HFFc6 (cell line): ENCODE measurements at places on chromosomes 3 and 15.

DNA sequence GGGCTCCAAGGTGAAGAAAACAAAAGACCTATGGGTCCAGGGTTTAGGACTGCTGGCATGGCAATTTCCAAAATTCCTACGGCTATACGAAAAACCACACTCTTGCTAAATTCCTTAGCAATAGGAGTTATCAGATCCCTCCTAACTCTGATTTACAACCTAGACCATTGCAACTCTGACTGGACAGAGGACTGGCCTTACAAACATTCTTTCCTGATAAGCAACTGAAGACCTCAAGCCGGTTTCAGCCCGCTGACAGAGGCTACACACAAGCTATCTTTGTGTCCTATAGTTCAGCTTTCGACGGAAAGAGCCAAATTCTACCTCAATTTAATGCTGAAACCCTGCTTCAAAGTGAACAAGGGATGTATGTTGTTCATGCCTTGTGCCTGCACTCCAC is 38.3 kb upstream of the AGBL1 start:
- H3K36me3 ChIP-seq: no peaks in the 10 kb centered on the region
- H3K27me3 ChIP-seq: no peaks in the 10 kb centered on the region; the same call in 1 of the 2 replicates
- DNase-seq: no peak
- H3K27ac ChIP-seq: no peak overlapping the region
- H3K4me1 ChIP-seq: no peaks in the 10 kb centered on the region

DNA sequence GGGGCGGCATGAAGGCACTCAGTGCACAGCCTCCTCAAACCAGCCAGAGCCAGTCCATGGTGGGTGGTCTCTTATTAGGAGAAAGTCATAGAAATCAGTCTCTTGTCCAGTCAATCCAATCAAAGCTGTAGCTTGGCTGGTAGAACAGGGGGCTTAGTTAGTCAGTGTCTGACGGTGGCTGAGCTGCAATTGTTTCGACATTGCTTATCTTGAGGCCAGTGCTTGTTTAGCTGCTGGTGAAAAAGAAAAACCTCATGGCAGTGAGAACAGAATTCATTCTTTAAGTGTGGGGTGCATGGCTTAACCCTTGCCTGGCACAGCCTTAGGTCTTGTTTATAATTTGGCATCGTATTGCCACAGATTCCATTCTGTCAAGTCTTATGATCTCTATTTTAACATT is 53.9 kb downstream of the FGD5 start:
- H3K4me3 ChIP-seq: no peak overlapping the region
- no peaks in the 10 kb centered on the region for H3K4me1 ChIP-seq
- no peak overlapping the region for H3K27ac ChIP-seq
- no peak for DNase-seq

- H3K36me3 ChIP-seq: no peaks in the 10 kb centered on the region
- H3K27ac ChIP-seq: no peak overlapping the region
- peaks cover 2% of the 10 kb centered on the region for H3K27me3 ChIP-seq
- H3K4me3 ChIP-seq: no peak overlapping the region
- DNase-seq: no peak
Measured at GRCh38 chr3:115578331-115578730, 45.0 kb upstream of the GAP43 start.

- H3K36me3 ChIP-seq: no peaks in the 10 kb centered on the region
- peaks cover 2% of the 10 kb centered on the region; the same call in 1 of the 2 replicates for H3K27me3 ChIP-seq
- no peak for DNase-seq
- no peaks in the 10 kb centered on the region for H3K4me1 ChIP-seq
Measured at GRCh38 chr3:68751888-68752287, 180.5 kb downstream of the TAFA4 start.

- DNase-seq: no peak
- H3K4me1 ChIP-seq: 0 out of 2 replicates have a peak, but pooled peaks cover 6% of the 10 kb centered on the region
- H3K36me3 ChIP-seq: peaks cover 40% of the 10 kb centered on the region
- H3K27me3 ChIP-seq: peaks cover 2% of the 10 kb centered on the region; the same call in 1 of the 2 replicates
Measured at GRCh38 chr3:170171563-170171962, 10.0 kb downstream of the PHC3 start.

DNA sequence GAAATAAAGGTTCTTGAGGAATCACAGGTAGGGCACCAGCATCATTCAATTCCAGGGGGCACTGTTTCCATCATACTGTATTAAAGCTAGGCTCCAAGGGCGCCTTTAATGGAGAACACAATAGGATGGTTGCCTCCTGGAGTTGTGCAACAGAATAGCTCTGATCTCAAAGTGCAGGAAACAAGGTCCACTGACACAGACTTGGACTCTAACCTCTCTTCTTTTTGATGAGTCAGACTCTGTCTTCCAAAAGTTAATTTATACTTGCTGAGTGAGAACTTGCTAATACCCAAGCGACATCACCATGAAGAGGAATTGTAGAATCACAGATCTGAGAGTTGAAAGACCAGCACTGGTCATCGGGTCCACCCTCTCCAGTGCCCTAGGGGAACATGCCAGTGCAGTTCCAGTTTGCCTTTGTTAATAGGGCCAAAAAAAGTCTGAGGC is 94.4 kb upstream of the PHLDB2 start:
- peaks cover 84% of the 10 kb centered on the region for H3K4me1 ChIP-seq
- no peak overlapping the region for H3K4me3 ChIP-seq
- peak; percentile 49 for DNase-seq
- peak overlapping the region; percentile 59 for H3K27ac ChIP-seq
- H3K27me3 ChIP-seq: no peaks in the 10 kb centered on the region

GRCh38 chr3:113741620-113742019 is 4.4 kb downstream of the NAA50 start:
- H3K27me3 ChIP-seq: peaks cover 4% of the 10 kb centered on the region
- H3K36me3 ChIP-seq: peaks cover 16% of the 10 kb centered on the region
- no peak for DNase-seq
- peaks cover 82% of the 10 kb centered on the region for H3K4me1 ChIP-seq
- H3K27ac ChIP-seq: peak overlapping the region; percentile 67
- peak overlapping the region; percentile 6; the same call in 1 of the 2 replicates for H3K4me3 ChIP-seq

DNA sequence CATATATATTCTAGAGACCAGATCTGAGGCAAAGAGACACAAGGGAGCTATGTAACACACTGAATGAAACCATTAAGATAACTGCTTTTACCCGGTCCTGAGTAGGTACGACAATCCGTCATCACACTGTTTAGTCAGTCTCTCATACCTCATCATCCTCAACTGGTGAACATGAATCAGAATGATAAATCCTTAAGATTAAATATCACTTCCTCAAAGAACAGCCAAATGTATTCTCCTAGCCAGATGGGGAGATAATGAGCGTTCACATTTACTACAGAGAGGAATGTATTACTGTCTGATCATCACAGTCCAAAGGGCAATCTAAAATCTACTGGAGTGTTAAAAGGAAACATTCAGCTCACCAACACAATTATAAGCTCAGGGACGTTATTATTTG is 319.4 kb upstream of the STAC start:
- no peaks in the 10 kb centered on the region for H3K4me1 ChIP-seq
- H3K36me3 ChIP-seq: no peaks in the 10 kb centered on the region
- H3K27me3 ChIP-seq: no peaks in the 10 kb centered on the region
- H3K4me3 ChIP-seq: no peak overlapping the region

GRCh38 chr3:10975695-10976234 is 16.8 kb upstream of the SLC6A1 start:
- H3K27ac ChIP-seq: no peak overlapping the region
- no peak for DNase-seq
- H3K4me3 ChIP-seq: no peak overlapping the region
- H3K36me3 ChIP-seq: no peaks in the 10 kb centered on the region
- H3K4me1 ChIP-seq: peaks cover 8% of the 10 kb centered on the region

GRCh38 chr3:183279371-183279770 is 26.3 kb downstream of the B3GNT5 start:
- peaks cover 27% of the 10 kb centered on the region for H3K27me3 ChIP-seq
- DNase-seq: no peak
- H3K36me3 ChIP-seq: no peaks in the 10 kb centered on the region
- H3K4me1 ChIP-seq: peaks cover 9% of the 10 kb centered on the region; the same call in 1 of the 2 replicates
- H3K27ac ChIP-seq: no peak overlapping the region

- no peaks in the 10 kb centered on the region for H3K36me3 ChIP-seq
- H3K4me3 ChIP-seq: no peak overlapping the region
- no peak overlapping the region for H3K27ac ChIP-seq
- DNase-seq: no peak
- H3K4me1 ChIP-seq: no peaks in the 10 kb centered on the region
Measured at GRCh38 chr15:89383365-89384175, 48.9 kb upstream of the POLG start.

DNA sequence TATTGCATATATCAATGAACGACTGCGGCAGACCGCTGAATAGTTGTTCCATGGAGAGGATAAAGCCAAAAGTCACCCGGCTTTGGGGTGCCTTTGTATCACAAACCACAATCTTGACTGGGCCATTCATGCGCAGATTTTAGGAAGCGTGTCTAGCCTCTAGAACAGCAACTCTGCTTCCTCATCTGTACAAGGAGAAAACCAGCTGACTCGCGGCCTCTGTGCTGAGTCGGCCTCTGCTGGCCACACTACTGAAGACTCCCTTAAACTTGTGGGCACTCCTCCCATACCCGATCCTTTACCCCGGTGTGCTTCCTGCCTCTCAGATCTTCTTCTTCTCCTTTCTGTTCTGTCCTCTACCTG is 872 bp downstream of the DLEC1 start:
- no peaks in the 10 kb centered on the region for H3K36me3 ChIP-seq
- peak overlapping the region; percentile 38; the same call in 1 of the 2 replicates for H3K27ac ChIP-seq
- H3K4me1 ChIP-seq: peaks cover 21% of the 10 kb centered on the region
- peak overlapping the region; percentile 75 for H3K4me3 ChIP-seq
- peaks cover 10% of the 10 kb centered on the region; the same call in 1 of the 2 replicates for H3K27me3 ChIP-seq
- DNase-seq: peak; percentile 46

GRCh38 chr3:170848292-170848917 is 21.6 kb downstream of the RPL22L1 start:
- no peak overlapping the region for H3K27ac ChIP-seq
- H3K36me3 ChIP-seq: no peaks in the 10 kb centered on the region
- no peaks in the 10 kb centered on the region; the same call in 1 of the 2 replicates for H3K27me3 ChIP-seq
- H3K4me3 ChIP-seq: no peak overlapping the region
- H3K4me1 ChIP-seq: no peaks in the 10 kb centered on the region

DNA sequence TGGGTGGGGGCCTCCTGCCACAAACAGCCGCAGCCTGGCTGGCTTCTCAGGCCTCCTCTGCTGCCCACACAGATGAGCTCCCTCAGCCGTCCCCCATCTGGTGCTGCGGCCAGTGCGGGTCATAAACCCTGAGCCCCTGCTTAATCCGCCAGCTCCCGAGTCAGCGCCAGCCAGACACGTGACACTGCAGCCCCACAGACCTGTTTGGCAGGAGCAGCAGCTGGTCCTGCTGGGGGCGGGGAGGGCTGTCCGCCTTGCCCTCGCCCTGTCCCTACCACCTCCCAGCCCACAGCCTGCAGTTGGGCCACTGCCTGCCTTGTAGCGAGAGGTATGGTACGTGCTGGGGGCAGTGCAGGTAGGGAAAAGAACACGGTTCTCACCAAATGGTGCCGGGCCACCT is 86.2 kb downstream of the IQSEC1 start:
- H3K27me3 ChIP-seq: peaks cover 4% of the 10 kb centered on the region; the same call in 1 of the 2 replicates
- no peak for DNase-seq
- no peak overlapping the region for H3K4me3 ChIP-seq
- peaks cover 27% of the 10 kb centered on the region for H3K4me1 ChIP-seq
- H3K27ac ChIP-seq: no peak overlapping the region

DNA sequence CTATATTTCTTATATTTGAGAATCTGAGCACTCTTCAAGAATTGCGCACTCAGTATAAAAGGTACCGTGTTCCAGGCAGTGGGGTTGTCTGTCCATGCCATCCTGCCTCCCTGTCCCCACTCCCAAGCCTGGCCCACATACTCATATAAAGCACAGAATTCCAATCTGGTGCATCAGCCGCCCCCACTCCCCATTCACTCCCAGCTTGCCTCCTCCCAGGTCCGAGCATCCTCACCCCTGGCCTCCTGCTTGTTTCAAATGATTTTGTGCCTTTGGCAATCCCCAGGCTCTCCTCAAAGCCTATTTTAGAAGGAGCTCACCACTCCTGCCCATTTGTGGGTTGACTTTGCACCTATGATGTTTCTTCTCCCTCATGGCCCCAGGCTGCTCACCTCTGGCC is 22.2 kb upstream of the IGF1R start:
- no peak overlapping the region for H3K4me3 ChIP-seq
- no peak for DNase-seq
- no peak overlapping the region for H3K27ac ChIP-seq
- no peaks in the 10 kb centered on the region for H3K36me3 ChIP-seq
- peaks cover 22% of the 10 kb centered on the region for H3K27me3 ChIP-seq

- H3K4me1 ChIP-seq: no peaks in the 10 kb centered on the region
- no peak overlapping the region for H3K4me3 ChIP-seq
- H3K27ac ChIP-seq: no peak overlapping the region
Measured at GRCh38 chr3:171591070-171591469, 130.9 kb upstream of the TNIK start.

- no peak overlapping the region for H3K27ac ChIP-seq
- no peak for DNase-seq
- no peaks in the 10 kb centered on the region for H3K4me1 ChIP-seq
- no peak overlapping the region for H3K4me3 ChIP-seq
- no peaks in the 10 kb centered on the region; the same call in 1 of the 2 replicates for H3K27me3 ChIP-seq
- H3K36me3 ChIP-seq: no peaks in the 10 kb centered on the region
Measured at GRCh38 chr3:50848308-50848707, 173.6 kb downstream of the DOCK3 start.

DNA sequence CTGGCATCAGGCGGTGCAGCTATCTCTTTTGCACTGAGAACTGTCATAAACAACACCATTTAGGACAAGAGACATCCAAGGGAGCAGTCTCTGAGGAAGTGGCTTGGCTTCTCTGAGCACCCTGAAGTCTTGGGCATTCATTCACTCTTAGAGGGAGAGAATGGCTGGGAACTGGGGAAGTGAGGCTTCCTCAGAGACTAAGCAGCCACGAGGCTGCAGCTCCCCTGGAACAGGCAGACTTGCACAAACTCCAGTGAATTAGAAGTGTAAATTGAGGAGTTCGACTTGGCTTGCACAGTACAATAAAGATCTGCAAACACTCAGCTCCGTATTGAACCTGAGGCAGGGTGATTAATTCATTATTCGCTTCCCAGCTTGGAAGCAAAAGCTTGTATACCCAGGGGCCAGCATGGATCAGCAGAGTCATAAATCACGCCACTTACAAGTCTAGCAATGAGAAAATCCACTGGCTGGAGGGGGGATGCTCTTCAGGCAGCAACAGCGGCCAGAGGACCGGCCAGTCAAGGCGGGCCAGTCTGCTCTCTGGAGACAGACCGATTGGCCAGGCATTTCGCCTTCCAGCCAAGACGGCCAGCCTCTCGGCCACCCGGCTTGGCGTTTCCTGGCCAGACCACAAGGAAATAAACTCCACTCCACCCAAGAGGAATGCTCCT is 118.8 kb upstream of the ADPGK start:
- peak; percentile 75 for DNase-seq
- H3K27me3 ChIP-seq: peaks cover 8% of the 10 kb centered on the region; the same call in 1 of the 2 replicates
- no peak overlapping the region; the same call in 1 of the 2 replicates for H3K27ac ChIP-seq
- H3K4me1 ChIP-seq: peaks cover 39% of the 10 kb centered on the region

DNA sequence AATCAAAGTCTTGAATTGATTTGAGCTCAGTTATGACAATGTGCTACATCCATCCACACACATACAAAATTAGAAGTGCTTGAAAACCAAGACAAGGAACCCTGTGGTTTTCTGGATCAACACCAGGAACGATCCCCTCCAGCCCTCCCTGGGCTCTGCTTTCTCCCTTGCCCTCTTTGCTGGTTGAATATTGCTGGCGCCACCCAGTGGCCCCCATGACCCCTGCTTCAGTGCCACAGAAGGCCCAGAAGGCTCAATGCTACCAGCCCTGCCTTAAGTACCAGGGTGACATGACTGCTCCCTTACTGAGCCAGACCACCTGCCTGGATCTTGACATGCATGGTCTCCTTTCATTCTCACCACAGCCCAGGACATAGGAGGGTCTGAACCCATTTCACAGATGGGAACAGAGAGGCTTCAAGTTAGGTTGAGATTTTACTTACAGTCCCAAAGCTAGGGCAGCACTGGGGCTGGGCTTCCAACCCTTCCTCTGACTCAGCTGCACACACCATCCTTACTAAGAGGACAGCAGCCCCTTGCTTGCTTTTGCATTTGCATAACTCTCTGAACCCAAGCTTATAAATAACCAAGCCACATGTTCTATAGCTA is 15.0 kb downstream of the IL12A start:
- peak; percentile 39 for DNase-seq
- no peaks in the 10 kb centered on the region for H3K36me3 ChIP-seq
- no peak overlapping the region for H3K27ac ChIP-seq
- H3K4me1 ChIP-seq: peaks cover 25% of the 10 kb centered on the region
- H3K4me3 ChIP-seq: no peak overlapping the region
